ENCODE measurements at places on chromosomes 7 and 10. TPM values are rescaled to one million over a fixed set of nuclear protein-coding genes. Genes with fewer than 3 reads are reported as not detected.

- DNase-seq = no peak
Measured at GRCh38 chr10:79433324-79434222, 11.9 kb downstream of the ZCCHC24 start.

- DNase-seq = no peak
Measured at GRCh38 chr7:98280296-98280695, 1.2 kb upstream of the BRI3 start.

DNA sequence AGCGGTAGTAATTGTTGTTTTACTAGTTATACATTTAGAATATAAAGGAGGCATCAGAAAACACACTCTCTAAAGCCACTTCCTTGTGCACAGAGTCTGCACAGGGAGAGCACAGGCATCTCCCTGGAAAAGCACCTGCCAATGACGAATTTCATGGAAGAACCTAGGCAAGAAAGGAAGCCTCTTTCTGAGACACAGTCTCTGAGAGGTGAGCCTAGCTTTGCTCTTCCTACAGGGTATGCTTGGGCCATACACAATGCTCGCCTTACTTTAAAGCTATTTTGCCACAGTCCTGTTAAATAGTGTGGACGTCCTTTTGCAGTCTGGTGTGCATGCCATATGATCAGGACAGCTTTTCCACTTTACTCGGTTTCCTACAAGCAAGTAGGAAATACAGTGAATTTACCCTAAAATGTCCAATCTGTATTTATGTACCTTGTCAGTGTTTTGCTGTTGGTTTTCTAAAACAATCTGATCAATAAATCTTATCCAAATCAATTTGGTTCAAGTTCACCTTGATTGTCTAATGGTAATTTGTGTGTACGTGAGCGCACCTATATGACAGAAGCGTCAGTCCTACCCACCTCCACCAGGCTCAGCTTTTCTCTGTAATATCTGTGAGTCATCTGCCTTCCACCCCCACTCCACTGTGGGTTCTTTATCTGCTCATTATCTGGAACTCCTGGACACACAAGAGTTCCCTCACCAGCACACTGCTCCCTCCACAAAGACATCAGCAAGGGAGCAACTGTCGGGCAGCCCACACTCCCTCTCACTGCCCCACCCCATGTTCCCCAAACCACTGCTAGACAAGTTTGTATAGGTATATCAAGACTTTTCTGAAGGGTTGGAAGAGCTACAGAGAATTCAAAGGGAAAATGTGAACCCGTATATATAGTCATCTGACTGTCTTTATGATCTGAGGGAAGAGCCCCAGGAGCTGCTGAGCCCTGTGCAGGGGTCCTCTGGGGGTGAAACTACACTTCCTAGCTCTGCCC is 65.2 kb downstream of the KLHDC10 start:
- no peak for DNase-seq

- peak; percentile 23 for DNase-seq
Measured at GRCh38 chr7:641269-641671, 85.2 kb upstream of the DNAAF5 start.

The FGFR2 gene
- total RNA-seq = 1.6 TPM

The ITPRID1 gene
- total RNA-seq = 0.21 TPM

GRCh38 chr7:35726654-35727053 is 31.7 kb upstream of the HERPUD2 start:
- no peak for DNase-seq
